Stimulated activated CD8-positive, alpha-beta memory T cell treated with anti-CD3 and anti-CD28 coated beads, Interleukin-4, amount 100 ng/mL, for 48 hours (primary cell): ENCODE measurements at places on chromosomes 5 and 9.

DNA sequence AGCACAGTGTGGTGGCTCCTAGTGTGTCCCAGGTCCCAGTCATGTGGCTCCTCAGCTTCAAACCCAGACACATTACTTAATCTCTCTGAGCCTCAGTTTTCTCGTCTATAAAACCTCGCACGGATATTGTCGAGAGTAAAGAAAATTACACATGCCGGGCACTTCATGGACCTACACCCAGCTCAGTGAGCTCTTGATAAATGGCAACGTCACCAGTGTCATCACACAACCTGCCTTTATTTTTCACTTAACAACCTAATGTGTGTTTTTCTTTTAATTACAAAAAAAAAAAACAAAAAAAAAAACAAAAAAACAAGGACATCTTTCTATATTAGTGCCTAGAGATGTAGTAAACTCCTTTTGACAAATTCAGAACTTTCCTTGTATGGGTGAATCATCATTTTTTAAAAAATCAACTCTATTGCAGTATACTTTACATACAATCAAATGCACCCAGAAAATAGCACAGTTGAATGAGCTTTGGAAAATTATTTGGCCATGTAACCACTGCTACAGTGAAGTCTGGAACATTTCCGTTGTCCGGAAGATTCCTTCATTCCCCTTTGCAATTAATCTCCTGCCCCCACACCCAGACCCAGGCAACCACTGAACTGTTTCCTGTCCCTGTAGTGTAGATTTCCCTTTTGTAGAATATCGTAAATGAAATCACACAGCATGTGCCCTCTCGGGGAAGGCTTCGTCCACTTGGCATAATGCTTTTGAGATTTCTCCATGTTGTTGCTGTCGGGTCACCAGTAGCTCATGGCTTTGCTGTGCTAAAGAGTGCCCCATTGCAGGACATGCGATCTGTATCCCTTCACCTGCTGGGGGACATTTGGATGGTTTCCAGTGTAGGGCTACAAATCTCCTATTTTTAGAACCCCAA lies 100.4 kb upstream of the LARP1 start:
- no peak for DNase-seq

GRCh38 chr5:73137563-73138530 lies 17.5 kb downstream of the TMEM171 start:
- DNase-seq: no peak

GRCh38 chr9:27194401-27195091 lies 85.5 kb downstream of the TEK start:
- DNase-seq: no peak

GRCh38 chr9:121217609-121218292 lies 16.1 kb upstream of the RAB14 start:
- no peak for DNase-seq

- DNase-seq: no peak
Measured at GRCh38 chr5:175597718-175598117, 60.2 kb upstream of the HRH2 start.
